ENCODE measurements at places on chromosomes 7 and 10.

DNA sequence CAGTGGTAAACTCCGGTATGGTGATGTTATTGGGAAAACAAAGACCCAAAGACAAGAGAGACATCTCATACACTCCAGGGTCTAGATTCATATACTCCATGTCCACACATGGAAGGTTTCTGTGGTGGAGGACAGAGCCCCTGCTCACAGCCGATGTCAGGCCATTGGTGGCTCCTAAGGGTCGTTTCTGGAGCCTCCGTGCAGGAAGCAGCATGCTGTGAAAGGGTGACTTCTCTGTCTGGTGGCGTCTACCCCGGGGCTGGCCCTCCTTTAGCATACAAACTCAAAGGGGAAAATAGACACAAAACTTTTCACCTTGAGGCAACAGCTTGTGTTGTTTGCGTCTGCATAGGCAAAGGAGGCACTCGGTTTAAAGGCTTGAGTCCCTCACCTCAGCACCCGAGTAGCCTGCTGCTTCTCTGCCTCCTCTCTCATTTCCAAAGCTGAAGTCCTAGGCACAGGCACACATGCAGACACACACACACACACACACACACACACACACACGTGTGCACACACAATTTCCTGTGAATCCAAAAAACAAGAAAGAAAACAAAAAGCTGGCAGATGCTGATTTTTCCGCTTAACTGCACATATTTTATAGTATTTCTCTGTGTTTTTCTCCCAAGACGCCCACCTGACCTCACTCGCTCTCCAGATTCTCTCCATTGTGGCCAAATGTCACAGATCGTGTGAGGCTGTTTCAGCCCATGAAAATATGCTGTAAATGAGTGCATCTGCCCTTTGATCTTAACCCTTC lies 601.4 kb upstream of the MGMT start:
- DNase-seq = no peak

DNA sequence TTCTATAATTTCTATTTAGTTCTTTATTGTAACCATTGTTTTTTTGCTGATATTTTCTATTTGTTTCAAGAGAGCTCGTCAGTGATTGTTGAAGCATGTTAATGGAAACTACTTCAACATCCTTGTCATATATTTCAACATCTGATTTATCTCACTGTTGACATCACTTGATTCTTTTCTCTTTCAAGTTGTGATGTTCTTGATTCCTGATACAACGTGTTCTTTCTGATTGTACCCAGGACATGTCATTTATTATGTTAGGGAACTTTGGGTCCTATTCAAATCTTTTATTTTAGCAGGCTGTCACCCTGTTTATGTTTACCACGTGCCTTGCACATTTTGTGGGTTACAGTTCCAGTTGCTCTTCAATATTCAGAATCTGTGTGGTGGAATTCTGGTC lies 79.8 kb upstream of the RSU1 start:
- DNase-seq = no peak

- peak; percentile 53 for DNase-seq
These were observed 39.4 kb upstream of the TARP start for GRCh38 chr7:38312821-38313220.

- no peak for DNase-seq
These were observed 305.9 kb upstream of the RNF32 start for GRCh38 chr7:156334636-156335035.

DNA sequence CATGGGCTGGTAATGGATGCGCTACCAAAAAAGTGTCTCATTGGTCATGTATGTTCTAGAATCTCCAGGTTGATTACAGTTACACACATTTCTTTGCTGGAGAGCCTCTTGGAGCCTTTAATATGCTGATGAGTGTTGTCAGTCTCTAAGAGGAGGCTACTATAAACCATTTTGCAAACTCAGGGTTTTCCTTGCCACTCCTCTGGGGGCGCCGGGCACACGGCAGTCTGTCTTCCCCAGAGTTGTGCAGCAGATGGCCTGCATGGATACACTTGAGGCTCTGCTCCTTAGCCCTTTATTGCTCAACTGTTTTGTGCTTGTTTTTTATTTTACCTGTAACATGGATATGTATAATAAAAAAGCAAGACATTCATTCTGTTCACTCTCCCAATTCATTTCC lies 196.5 kb downstream of the ACTR3B start:
- DNase-seq = peak; percentile 7

GRCh38 chr10:34179280-34179679 lies 635.8 kb downstream of the PARD3 start:
- no peak for DNase-seq

DNA sequence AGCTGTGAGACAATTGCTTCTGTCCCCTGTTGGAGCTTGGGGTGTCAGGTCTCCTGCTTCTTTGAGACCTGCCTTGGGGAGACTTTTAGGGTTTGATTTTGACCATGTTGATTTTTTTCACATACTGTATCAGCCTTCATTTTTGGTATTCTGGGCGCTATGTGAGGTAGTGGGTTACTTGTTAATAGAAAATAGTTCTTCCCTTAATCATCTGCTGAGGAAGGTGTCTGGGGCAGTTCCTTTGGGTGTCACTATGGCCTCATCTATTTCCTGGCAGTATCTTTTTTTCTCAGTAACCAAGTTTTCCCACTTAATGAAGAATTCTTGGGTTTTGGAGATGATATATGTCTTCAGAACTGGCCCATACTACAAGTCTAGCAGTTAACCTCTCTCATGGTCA lies 4.6 kb upstream of the NOLC1 start:
- DNase-seq = no peak

DNA sequence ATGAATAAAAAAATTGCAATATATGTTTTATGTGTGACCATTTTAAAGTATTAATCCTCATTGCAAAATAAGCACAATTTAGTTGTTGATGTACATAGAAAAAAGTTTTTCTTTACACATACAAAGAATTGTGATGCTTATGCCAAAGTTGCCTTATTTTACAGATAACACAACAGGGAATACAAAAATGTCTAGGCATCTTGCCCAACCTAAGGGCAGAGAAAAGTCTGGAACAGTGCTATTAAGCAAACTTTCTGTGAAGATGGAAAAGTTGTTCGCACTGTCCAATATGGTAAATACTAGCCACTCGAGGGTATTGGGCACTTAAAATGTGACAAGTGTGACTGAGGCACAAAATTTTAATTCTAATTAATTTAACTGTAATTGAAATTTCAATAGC lies 190.2 kb upstream of the HGF start:
- DNase-seq = no peak

DNA sequence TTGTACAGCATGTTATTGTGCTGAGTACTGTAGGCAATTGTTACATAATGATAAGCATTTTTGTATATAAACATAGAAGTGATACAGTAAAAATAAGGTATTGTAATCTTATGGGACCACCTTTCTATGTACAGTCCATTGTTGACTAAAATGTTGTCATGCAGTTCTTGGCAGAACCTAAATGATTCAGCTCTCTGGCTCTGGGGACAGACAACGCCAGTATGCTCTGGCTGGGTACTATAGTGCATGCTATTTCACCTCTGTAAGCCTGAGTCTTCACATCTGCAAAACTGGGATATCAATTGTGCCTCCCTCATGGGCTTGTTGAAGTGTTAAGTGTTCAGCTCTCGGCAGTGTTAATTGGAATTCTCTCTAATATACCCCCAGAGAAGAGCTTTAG lies 674.3 kb downstream of the INHBA start:
- no peak for DNase-seq

All from hematopoietic multipotent progenitor cell treated with erythropoietin and hydrocortisone succinate and interleukin-3 and kit ligand, for 4 days (in vitro differentiated cells).